Psoas muscle (tissue), 8 donors: ENCODE measurements at places on chromosomes 3 and 15.

DNA sequence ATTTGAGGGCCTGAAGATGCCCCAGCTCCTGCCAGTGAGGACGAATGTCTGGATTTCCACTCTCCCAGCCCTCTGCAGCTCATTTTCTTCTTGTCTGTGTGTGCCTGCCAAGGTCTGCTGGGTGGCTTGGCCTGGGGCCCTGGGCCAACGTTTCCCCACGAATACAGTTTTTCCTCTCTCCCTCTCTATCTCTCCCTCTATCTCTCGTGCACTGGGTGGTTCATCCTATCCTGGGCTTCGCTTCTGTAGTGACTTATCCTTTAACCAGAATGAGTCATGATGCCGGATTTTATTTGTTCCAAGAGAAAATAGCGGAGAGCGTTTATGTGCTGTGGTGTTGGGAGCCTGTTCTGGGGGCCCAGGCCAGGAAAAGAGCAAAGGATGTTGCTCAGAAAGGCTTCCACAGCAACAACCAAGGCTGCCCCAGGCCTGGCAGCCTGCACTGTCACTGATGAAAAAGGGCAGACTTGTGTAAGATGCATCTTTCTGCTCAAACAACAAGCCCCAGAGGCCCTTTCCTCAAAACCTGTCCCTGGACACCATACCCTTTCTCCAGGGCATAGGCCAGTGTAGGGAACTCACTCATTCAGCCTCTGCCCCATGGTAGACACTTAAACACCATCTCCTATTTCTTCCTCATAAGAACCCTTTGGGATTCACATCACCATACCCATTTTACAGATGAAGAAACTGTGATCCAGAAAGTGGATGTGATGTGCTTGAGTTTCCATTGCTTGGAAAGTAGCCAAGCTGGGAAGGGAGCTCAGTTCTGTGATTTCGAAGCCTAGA lies 47.3 kb downstream of the ITGA11 start:
- no peak overlapping the region for H3K27ac ChIP-seq
- no peaks in the 10 kb centered on the region for H3K4me1 ChIP-seq
- H3K4me3 ChIP-seq = no peak overlapping the region
- H3K36me3 ChIP-seq = no peaks in the 10 kb centered on the region

DNA sequence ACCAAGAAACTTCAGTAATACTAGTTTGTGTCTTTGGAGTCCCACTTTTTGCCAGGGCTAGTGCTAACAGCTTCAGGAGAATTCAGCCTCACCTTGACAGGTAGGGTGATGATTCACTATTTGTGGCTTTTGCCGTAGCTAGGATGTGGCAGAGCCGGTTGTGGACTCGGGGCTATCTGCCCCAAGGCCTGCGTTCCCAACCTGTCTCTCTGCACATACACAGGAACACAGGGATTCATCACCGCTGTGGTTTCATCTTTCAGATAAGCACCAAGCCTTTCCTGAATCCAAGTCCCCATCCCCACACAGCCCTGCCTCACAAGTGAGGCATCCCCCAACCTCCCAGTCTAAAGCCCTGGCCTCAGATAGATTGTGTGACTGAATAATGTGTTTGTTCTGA lies 45.2 kb upstream of the POLG start:
- peaks cover 28% of the 10 kb centered on the region for H3K27me3 ChIP-seq
- H3K27ac ChIP-seq = no peak overlapping the region
- no peak for DNase-seq
- H3K4me1 ChIP-seq = peaks cover 11% of the 10 kb centered on the region
- no peaks in the 10 kb centered on the region for H3K36me3 ChIP-seq
- H3K4me3 ChIP-seq = no peak overlapping the region

DNA sequence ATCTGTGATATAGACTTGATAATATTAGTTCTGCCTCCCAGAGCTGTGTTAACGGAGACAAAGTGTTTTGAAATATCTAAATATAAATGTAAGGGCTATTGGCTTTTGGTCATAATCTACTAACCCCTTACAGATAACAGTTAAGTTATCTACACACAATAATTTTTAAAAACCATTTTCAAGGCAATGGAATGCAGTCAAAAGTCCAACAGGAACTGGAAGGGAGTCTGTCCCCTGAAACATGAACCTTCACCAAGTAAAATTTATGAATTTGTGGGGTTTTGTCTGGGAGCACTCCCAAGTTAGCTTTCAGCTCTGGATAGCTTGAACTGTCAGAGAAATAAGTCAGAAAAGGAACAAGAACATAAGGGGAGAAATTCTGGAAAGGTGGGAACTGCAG lies 312.3 kb upstream of the ICE2 start:
- DNase-seq = no peak
- no peaks in the 10 kb centered on the region for H3K4me1 ChIP-seq
- H3K27me3 ChIP-seq = no peaks in the 10 kb centered on the region
- H3K27ac ChIP-seq = no peak overlapping the region

GRCh38 chr3:127529346-127530188 lies 61.0 kb downstream of the TPRA1 start:
- H3K36me3 ChIP-seq = no peaks in the 10 kb centered on the region
- H3K4me1 ChIP-seq = no peaks in the 10 kb centered on the region
- no peaks in the 10 kb centered on the region for H3K27me3 ChIP-seq
